Activated CD4-positive, alpha-beta T cell treated with anti-CD3 and anti-CD28 coated beads for 36 hours (primary cell): ENCODE measurements at places on chromosomes 1 and 21. TPM values are rescaled to one million over a fixed set of nuclear protein-coding genes. Genes with fewer than 3 reads are reported as not detected.

PARS2 gene
- total RNA-seq = 6.3 TPM

GRCh38 chr21:45404730-45405270 lies at the start of gene COL18A1:
COL18A1 (plus strand) TSS chr21:45405165; CDS start chr21:45405231, 66 bp downstream.
- DNase-seq = peak; percentile 70

GRCh38 chr21:35559128-35559828 lies 501.0 kb downstream of the SETD4 start:
- DNase-seq = no peak

- DNase-seq = no peak
Measured at GRCh38 chr1:59484096-59484495, 187.2 kb downstream of the FGGY start.

GRCh38 chr1:218481116-218481775 lies 136.1 kb downstream of the TGFB2 start:
- DNase-seq = no peak

- DNase-seq = no peak
Measured at GRCh38 chr21:24420689-24421088, 1186.6 kb downstream of the MRPL39 start.
